ENCODE measurements at places on chromosomes 2 and 18. TPM values are rescaled to one million over a fixed set of nuclear protein-coding genes. Genes with fewer than 3 reads are reported as not detected.

DNA sequence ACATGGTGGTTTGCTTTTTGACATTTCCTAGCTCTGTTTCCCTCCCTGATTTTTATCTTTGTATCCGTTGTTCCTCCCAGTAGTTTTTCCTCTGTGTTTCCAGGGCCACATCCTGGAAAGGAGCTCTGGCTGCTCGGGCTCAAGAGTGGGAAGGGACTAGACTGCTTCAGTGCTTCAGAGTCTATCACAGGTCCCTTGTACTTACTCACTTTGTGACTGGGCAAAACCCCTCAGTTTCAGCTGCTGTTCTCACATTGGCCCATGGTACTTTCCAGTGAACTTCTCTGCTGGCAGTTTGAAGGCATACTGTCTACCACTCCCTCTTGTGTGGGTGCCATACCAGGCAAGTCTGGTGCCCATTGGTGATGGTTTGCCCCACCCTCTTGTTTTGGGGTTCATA is 7.5 kb upstream of the STAMBP start:
- DNase-seq = no peak

DNA sequence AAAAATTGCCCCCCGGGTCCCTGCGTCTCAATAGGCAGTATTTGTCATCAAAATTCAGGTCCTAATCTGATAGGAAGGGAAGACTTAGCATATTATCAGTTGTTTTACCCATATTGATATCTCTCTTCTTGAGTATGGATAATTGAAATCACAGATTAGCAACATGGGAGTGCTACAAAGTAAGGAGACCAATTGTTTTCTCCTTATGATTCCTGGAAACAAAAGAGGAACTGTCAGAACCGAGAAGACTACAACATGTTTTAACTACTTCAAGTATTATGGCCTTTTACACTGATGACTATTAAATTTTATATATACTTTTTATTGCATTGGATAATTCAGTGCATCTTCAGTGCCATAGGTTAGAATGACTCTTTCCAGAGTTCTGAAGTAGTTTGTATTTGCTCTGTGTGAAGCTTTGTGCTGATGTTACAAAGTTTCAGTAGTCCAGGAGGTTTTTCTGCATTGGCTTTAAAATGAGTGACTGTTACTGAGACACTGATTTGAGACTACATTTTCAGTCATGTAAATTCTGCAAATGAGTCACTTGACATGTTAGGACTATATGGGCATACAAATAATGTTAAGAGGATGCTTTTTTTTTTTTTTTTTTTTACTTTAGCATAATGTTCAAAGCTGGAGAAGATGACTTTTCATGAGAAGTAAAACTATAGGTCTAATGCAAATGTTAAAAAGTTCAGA is 19.7 kb upstream of the TLK1 start:
- no peak for DNase-seq

DNA sequence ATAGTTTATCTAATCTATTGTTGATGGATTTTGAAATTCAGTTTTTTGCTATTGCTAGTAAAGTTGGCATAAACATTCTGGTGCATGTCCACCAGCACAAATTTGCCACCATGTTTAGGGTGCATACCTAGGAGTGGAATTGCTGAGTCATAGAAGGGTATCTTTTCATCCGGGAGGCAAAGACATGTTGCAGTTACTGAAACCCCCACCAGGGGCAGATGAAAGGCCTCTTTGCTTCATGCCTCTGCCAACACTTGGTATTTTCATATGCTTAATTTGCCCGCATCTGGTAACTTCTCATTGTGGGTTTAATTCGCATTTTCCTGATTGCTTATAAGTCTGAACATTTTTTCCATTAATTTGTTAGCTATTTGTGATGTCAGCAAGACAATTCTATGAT is 8.2 kb downstream of the DCC start:
- no peak for DNase-seq

- DNase-seq = no peak
Observed at GRCh38 chr2:71661782-71662181, 208.4 kb downstream of the DYSF start.

DNA sequence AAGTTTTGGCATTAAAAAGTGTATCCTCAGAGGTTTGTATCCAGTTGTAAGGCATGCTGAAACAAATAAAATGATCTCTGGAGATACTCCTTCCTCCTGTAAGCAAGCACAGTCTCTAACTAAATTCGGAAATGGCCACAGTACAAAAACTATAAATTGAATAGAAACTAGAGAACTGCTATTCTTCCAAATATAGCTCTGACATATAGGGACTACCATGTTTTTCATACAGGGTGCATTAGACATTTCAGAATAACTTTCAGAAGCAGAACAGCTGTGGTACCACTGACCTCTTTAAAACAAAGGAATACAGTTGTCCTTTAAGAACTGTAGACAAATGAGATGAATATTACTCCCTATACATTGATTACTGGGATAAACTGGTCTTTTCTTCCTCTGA is 568.5 kb downstream of the ARHGAP15 start:
- no peak for DNase-seq

- DNase-seq = no peak
Observed at GRCh38 chr2:203177361-203177760, 61.5 kb upstream of the CYP20A1 start.

GRCh38 chr18:48874701-48875162 is 76.0 kb downstream of the SMAD7 start:
- DNase-seq = no peak

- no peak for DNase-seq
Observed at GRCh38 chr18:25239581-25240419, 112.2 kb downstream of the ZNF521 start.

GRCh38 chr2:224257156-224257555 is 144.8 kb downstream of the FAM124B start:
- DNase-seq = no peak

DNA sequence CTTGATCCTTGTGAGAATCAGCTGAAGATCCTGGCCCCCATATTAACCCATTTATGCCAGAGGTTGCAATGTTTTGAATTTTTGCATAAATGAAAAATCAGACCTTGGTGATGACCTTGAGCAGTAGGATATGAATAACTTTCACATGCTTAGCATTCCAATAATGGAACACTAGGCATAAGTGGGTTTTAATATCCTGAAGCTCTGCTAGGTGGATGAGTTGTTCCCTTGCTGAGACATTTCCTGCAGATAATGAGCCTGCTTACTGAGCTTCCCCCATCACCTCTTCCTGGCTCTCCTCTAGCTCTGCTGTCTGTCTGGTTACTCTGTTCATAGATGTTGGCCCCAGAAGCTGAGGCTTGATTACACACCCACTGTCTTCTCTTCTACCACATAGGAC is 25.5 kb upstream of the SEC11C start:
- DNase-seq = no peak

- DNase-seq = no peak
Observed at GRCh38 chr2:16406496-16407289, 258.9 kb downstream of the CYRIA start.

Gene COPS9
- 206 TPM for total RNA-seq

Gene IL1RL1
- total RNA-seq = 1.3 TPM

Gene CNDP1
- not detected for total RNA-seq

Gene PHLPP1
- total RNA-seq = 6.2 TPM

Gene RNF125
- 3.8 TPM for total RNA-seq

Measured in Right ventricle myocardium superior (tissue), 1 donor.